ENCODE measurements at places on chromosomes 6 and 20.

DNA sequence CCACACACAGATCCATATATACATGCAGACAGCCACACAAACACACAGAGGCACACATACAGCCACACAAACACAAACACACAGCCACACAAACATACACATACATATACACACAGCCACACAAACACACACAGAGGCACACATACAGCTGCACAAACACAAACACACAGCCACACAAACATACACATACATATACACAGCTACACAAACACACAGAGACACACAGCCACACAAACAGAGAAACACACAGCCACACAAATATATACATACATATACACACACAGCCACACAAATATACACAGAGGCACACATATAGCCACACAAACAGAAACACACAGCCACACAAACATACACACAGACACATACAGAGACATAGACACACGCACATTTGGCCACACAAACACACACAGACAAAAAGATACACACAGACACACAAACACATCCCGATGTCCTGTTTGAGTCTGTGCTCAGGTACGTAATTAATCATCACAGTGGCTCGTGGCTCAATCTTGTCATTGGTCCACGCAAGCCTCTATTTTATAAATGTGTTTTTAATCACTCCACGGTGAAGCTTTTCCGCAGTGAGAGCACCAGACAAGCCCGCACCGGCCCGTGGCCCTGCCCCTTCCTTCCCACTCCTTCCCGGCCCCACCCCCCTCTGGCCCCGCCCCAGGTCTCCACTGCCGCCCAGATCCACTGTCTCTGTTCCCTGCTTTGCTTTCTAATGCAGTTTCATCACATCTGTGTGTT is 135.3 kb downstream of the CDH4 start:
- no peak for DNase-seq

GRCh38 chr20:9422321-9423057 is 91.9 kb upstream of the LAMP5 start:
- no peak for DNase-seq

DNA sequence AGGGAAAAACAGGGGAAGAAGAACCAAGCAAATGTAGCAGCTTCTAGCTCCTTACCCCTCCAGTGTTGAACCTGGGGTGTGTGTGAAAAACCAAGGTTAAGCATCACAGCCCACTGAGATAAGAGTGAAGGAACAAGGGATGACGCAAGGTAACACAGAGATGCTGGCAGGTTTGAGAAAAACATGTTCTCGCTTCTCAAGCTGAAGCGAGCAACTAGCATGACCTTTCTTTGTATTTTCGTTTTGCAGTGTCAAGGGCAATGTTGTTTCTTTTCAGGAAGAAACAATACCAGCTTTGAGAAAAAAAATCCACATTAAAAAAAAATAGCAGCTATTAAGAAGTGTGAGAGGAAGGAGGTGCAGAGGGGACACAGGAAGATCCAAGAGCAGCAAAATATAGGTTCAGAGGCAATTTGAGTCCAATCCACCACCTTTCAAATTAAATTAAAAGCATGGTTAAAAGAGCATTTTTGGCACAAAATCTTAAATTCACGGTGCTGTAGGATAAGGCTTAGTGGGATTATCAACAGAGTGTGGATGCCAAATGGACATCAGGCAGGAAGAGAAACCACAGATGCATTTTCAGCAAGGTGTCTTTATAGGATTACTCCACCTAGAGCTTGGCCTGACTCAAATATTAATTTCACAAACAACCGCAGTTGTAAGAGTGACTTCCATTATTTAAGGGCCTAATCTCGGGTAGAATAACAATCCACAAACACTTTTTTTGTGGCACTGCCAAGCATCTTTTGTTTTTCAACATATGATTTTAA is 70.9 kb downstream of the SYNE1 start:
- no peak for DNase-seq

- DNase-seq = no peak
Measured at GRCh38 chr20:51831866-51832265, 29.5 kb upstream of the SALL4 start.

DNA sequence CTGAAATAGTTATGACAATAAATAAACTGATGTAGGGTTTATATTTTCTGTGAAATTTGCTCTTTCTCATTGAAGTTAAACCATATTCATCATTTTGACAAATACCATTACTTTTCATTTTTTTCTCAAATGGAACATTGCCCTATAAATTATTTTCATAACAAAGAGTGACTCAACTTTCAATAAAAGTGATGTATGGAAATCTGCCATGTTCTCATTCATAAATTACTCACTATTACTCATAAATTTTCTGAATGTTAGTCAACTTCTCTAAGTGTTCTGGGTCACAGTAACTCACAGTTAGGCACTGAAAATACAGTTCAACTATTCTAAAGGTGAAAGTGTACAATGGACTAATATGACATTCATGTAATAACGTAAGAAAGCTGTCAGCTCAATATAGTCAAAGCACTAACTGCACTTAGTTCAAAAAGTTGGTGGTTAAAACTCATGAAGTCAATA is 19.0 kb upstream of the STX11 start:
- no peak for DNase-seq
